ENCODE measurements at places on chromosomes 4 and X.

- DNase-seq = no peak
These were observed 28.5 kb downstream of the KLHL13 start for GRCh38 chrX:118088084-118088483.

- no peak for DNase-seq
These were observed 87.3 kb upstream of the TET2 start for GRCh38 chr4:105059337-105059736.

- DNase-seq = no peak
These were observed 52.4 kb downstream of the ANOS1 start for GRCh38 chrX:8679550-8679949.

GRCh38 chr4:85741381-85741780 lies 266.4 kb downstream of the ARHGAP24 start:
- no peak for DNase-seq

DNA sequence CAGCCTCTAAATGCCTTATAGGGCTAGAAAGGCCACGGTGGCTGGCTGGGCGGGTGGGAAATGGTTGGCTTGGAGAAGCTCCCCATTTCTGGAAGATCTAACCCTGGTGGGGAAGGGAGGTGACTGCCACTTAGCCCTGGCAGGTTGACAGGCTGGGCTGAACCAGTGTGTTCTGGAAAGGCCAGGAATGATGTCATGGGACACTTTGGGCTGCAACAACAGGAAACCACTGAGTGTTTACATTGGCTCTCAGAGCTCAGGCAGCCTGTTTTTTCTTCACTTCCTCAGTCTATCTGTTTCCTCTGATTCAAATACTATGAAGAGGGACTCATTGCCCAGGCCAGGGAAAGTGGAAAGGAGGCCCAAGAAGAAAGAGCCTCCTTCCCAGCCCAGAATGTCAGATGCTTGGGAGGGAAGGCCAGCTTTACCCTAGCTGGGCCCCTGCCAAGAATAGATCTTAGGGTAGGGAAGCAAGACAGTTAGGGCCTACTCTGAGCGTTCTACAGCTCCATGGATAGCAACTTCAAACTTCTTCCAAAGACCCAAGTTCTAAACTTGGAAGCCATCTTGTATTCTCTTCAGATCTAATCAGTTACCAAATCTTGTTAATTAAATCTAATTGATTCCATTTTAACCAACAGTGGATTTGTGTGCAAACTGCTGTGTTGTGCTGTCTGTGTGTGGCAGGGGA lies 65.8 kb upstream of the MSN start:
- DNase-seq = peak; percentile 28

DNA sequence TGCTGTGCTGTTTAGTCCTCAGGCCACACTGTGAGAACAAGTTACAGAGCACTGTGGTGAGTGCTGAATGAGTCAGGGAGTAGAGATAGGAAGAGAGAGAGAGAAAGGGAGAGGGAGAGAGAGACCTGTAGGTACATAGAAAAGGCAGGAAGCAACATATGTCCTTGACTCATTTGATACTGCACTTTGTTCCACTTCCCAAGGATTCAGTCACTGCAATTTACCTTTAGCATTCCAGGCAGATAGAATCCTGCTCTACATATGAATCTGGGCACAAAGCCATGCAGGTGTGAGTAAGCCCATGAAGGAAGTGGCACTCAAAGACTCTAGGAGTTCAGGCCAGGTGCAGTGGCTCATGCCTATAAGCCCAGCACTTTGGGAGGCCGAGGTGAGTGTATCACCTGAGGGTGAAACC lies 1.0 kb upstream of the DAPP1 start:
- no peak for DNase-seq

DNA sequence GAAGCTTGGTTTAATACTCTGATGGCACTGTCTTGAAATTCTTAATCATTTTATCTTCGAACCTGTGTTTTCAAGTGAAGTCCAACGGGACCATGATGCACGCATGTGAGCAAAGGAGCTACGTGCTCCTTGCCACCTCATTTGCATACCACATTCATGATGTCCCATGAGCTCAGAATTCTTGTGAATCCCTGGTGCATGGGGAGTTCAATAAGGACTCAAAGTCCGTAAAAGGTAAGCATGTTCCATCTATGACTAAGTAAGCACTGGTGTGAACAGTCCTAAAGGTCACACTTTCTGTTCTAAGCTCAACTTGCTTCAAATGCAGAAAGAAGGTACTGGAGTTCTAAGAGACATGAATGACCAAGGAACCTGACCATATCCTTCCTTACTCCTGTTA lies 13.1 kb upstream of the GPM6B start:
- no peak for DNase-seq

DNA sequence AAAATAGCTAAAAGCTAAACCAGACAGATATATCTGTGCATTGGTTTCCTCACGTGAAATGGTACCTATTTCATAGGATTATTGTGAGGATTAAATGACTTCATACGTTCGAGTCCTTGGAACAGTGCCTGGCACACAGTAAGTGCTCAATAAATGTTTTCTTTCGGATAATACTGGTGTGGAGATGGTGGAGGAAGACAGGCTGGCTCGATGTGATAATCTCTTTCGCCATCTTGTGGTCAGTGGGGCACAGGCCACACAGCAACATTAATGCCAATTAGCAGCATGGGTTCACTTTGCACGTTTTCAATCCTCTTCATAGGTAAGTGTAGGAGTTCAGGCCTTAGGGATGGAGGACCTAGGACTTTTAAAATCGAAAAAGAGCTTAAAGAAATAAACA lies 9.3 kb downstream of the PAGE4 start:
- DNase-seq = no peak

DNA sequence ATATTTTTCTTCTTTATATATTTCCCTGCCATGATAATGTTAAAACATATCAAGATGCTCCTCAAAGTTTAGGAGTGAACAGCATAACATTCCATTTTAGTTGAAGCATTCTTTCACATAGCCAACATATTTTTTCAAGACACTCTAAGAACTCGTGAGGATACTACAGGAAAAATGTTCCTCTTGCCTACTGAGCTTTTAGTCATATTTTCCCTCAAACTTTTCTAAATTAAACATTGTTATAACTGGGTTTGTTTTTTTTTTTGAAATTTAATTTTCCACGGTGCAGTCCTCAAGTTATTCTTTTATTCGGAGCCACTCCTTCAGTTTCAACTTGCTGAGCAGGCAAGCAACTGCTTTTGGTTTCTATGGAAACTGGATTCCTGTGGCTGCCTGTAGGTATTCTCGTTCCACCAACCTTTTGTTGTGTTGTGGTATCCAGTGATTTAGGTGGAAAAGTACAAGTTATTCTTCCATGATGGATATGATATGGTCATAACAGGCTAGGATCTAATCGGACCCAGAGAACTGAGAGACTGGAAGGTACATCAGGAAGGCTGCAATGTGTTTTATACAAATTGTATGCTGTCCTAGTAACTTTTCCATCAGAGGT lies 248.0 kb downstream of the TRIML1 start:
- no peak for DNase-seq

GRCh38 chr4:114400531-114400930 lies 198.1 kb upstream of the UGT8 start:
- DNase-seq = no peak

DNA sequence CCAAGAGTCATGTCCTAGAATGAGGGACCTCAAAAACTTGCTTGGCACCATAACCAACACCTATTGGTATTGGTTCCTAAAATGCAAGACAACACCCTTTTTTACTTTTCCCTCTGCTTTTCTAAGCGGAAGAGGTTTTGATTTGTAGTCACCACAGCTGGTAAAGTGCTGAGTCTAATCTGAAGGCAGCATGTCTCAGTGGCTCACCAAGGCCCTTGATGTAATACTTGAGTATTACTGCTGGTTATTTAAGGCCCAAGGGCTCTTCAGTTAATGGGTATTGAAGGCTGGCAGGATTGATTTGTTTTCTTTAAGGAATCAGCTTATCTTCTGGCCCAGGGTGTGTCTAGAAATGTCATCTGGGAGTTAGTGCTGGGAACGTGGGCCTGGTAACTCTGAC lies 735.1 kb downstream of the GLUD2 start:
- no peak for DNase-seq

- DNase-seq = no peak
These were observed 329.3 kb upstream of the RPS6KA3 start for GRCh38 chrX:20595928-20596575.

DNA sequence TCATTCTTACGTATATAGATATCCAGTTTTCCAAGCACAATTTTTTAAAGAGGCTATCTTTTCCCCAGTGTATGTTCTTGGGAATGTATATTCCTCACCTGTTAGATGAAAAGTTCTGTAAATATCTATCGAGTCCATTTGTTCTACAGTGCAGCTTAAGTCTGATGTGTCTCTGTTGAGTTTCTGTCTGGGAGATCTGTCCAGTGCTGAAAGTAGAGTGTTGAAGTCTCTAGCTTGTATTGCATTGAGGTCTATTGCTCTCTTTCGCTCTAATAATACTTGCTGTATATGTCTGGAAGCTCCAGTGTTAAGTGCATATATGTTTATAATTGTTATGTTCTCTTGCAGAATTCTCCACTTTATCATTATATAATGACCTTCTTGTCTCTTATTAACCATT lies 373.1 kb downstream of the PPARGC1A start:
- no peak for DNase-seq

Measured in T-helper 1 cell (primary cell).